Activated naive CD4-positive, alpha-beta T cell treated with anti-CD3 and anti-CD28 coated beads, Interleukin-2, amount 50 U/mL, for 16 hours (primary cell): ENCODE measurements at places on chromosomes 1 and 21.
A peak's percentile ranks its signal among the peaks of the same experiment; 100 is the strongest.

DNA sequence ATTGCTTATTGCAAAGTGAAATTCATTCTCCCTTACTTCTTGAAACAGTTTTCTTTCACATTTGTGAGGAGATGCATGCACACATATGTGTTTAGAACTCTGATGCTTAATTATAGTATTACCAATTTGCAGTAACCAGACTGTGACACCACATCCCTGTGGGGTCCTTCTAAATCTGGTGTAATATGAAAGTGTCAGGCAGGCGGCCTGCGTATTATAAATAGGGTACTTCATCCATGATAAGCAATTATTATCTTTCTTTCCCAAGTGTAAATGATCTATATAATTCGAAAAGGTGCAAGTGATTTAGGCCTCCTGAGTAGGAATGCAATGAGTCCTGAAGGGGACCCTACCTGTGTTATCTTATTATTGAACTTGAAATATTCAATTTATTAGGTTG is 876 bp downstream of the EFCAB7 start:
- no peak for DNase-seq

GRCh38 chr1:213032651-213033050 is 17.0 kb upstream of the ANGEL2 start:
- no peak for DNase-seq

- DNase-seq, result peak; percentile 34
These were observed 1.2 kb downstream of the GPR88 start for GRCh38 chr1:100538913-100539835.

DNA sequence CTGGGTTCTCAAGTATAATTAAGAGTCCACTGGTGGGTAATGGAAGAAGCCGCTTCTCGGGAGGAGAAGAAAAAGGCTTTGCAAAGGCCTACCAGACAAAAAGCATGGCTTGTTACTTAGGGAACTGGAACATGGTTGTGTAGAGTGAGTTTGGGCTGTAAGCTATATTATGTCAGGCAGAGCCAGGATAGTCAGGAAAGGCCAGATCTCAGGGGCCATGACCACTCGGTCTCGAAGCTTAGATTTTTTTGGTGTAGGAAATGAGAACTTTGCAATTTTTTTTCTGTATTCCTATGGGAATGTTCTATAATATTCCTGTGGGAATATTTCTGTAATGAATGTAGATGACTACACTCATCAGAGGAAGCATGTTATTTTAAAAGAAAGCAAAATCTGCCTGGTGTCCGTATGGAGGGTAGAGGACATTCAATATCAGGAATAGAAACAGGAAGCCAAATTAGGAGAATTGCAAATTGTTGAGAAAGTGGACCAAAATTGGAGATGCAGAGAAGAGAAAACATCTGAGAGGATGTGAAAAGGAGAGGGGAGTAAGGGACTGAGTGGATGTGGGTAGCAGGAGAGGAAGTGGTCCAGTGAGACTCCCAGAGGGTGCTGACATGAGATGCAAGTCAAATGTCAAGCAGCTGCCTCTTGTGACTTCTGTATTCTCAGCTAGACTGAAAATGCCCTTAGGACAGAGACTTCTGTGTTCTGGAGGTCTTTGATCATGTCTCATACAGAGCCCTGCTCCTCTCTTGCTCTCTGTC is 45.2 kb upstream of the HAO2 start:
- DNase-seq, result no peak

DNA sequence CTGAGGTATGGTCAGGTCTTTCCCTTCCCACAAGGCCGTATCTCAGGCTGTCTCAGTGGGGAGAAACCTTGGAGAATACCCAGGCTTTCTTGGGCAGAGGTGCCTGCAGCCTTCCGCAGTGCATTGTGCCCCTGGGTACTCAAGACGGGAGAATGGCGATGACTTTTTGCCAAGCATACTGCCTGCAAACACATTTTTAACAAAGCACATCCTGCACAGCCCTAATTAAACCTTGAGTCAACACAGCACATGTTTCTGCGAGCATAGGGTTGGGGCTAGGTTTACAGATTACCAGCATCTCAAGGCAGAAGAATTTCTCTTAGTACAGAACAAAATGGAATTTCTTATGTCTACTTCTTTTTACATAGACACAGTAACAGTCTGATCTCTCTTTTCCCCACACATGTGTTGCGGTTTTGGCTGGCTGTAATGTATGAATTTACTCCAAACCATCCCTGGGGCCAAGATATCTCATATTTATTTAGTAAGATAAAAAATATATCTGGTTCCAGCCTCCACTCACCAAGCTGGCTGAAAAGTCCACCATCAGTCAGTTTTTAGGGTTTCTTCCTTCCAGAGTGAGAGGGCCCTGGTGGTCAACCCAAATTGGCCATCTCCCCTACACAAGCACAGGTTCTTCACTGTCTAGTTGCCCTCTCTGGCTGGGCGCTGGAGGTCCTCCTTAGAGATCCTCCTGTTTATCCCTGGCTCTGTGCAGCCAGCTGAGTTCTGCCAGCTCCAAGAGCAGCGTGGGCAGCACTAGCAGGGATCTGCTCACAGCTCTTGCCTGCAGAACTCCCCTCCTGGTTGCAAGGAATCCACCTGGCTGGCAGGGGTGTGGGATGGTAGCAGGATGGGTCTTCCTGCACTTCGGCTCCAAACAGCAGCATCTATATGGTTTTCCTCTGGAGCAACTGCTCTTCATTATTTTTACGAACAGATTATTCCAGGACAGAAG is 2.6 kb downstream of the FAAH start:
- DNase-seq, result no peak

DNA sequence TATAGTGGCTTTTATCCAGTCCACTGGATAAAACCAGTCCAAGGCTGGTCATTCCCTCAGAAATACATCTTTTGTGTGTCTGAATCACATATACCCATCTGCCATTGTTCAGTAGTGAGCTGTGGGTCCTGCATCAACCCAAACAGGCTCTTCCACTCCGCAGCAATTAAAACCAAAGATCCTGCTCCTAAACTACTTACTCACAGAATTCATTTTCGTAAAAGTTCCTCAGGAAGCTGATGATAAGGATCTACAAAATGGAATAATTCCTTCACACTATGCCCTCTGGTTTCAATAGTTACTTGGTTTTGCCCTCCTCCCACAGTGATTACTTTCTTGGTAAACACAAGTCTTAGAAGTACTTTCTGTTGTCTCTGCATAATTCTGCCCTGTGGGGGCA is 5.1 kb upstream of the MFSD2A start:
- no peak for DNase-seq

- no peak for DNase-seq
These were observed 1.6 kb downstream of the ZNF648 start for GRCh38 chr1:182059936-182060335.

GRCh38 chr1:161953256-161953920 is 70.3 kb downstream of the OLFML2B start:
- no peak for DNase-seq

- DNase-seq, result no peak
These were observed 32.4 kb downstream of the KCNN3 start for GRCh38 chr1:154837672-154838171.

- DNase-seq, result no peak
These were observed 39.7 kb downstream of the SKI start for GRCh38 chr1:2267862-2268261.

DNA sequence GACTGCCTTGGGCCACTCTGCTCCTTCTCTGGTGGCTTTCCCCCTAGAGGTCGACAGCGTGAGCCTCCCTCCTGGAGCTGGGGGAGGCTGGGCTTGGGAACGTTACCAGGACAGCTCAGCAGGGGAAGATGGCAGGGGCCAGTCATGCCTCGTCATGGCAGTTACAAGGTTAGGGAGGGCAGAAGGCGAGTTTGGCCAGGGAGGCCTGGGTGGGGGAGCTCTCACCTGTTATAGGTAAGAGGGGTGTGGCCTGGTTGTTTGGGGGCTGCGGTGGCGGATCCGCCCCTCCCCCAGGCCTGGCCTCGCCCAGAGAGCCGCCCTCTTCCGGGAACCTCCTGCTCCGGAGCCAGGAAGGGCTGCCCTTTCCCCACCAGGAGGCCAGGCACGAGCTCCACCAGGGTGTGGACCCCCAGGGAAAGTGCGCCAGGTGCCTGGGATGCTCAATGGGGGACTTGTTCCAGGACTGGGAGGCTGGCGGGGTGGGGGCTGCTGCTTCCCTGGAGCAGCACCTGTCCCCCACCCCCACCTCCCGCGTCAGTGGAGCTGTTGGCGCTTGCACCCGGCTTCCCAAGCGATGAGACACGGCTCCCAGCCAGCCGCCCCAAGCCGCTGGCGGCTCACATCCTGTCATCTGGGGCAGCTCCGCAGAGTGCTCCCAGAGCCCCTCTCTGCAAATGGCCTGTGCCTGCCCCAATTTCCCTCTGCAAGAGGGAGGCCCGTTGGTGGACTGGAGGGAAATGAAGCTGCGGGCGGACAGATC is 23.6 kb upstream of the PKP1 start:
- no peak for DNase-seq

DNA sequence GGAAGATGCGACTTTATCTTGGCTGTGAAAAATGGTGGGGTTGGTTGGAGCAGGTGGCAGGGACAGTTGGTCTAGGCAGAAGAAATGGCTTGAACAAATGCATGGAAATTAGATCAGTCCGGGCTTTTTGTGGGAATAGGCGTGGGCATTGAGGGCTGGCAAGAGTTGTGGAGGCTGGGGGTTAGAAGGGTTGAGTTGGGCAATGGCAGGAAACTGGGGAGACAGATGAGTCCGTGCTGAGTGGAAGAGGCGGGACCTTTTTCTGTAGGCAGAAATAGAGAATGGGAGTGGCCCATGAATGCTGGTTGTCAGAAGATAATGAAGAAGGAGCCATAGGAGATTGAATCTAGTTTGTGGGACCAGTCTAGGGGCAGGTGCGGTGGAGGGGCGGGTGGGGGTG is 6.9 kb downstream of the PDPN start:
- no peak for DNase-seq

DNA sequence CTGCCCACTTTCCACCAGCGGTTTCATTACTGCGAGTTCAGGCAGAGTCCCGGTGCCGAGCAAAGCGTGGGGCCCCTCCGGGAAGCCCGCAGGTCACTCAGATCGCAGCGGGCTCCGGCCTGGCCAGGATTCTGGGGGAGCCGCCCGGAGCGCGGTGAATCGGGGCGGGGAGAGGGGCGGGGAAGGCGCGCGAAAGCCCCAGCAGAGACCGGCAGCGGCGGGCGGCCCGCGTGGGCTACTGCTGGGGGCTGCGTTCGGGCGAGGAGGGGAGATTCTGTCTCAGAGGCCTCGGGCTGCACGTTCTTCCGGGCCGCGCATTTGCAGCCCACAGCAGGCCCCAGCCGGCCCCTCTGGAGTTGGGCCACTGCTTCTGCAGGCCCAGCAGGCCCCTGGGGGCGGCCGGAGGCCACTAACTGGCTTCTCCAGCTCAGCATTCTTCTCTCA is 64.7 kb downstream of the SCCPDH start:
- DNase-seq, result no peak

- DNase-seq, result no peak
These were observed 193.8 kb upstream of the FOXD3 start for GRCh38 chr1:63128556-63128955.

DNA sequence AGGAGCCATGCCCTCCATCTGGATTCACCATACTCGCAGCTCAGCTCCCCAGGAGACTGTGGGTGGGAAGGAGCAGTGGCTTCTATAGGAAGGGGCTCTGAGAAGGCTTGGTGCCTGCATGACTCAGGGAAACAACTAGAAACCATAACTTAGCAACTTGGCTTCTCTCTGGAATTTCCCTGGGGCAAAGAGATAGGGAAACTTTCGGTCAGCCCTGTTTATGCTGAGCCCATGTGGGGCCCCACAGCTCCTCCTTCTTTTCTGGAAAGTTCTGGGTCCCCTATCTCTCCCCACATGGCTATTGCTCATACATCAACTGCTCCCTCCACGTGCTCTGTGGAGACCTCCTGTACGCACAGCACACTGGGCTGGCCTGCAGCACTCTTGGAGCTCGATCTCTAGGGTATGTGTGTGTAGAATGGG is 39.3 kb downstream of the PLEKHA6 start:
- no peak for DNase-seq

DNA sequence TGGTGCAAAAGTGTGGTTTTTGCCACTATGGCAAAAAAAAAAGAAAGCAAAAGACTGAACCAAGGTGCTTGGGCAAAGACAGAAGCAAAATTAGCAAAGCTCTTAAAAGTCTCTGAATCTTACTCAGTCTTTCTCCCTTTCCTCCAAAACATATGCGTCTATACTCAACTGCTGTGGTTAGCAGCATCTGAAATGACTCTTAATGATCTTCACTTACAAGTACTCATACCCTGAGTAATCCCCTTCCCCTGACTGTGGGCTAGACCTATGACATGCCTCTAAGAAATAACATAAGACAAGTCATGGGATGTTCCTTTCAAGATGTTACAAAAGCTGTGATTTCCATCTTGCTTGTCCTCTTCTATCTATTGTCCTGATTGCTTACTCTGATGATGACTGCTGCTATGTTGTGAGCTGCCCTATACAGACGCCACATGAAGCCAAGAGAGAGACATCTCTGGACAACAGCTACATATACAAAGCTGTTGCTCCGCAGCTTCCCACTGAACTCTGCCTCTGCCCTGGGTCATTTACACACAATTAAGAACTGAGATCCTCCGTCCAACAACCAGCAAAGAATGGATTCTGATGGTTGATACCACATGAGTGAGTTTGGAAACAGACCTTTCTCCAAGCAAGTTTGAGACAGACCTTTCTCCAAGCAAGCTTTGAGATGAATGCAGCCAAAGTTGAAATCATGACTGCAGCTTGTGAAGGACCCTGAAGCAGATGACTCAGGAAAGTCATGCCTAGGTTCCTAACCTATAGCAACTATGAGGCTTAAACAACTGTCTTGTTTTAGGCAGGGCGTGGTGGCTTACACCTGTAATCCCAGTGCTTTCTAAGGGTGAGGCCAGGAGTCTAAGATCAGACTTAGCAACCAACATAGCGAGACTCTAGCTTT is 55.2 kb downstream of the PUM1 start:
- peak; percentile 23 for DNase-seq

DNA sequence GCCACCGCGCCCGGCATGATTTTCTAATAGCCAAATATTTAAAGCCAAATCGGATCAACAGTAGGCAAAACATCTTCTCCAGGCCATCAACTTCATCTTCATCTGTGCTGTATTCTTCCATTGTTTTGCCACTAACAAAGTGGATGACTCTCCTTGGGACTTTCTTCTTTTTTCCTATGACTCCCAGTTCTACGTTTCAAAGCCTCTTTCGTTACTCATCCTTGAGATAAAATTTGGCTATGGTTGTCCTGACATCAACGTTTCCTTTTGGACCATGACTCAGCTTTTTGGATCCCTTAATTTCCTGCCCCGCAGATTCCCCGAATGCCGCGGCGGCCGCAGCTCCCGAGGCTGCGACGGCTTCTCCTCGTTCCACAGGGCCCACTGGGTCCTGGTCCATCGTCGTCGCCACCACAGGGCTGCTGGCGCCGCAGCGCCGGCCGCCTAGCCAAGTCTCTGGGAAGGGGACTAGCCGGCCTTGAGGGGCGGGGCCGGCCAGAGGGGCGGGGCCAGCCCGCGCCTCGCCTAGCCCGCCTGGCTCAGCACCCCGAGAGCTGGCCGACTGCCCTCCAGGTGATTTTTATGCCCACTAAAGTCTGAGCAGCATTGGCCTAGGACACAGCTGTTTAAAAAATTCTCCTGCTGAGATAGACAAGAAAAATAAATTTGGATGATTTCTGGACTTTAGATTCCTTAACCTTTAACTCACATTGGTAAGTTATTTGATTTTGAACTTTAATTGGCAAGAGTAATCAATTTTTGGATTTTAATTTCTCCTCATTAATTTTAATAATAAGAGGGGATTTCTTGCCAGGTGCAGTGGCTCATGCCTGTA is 93.9 kb downstream of the ADCY10 start:
- peak; percentile 12 for DNase-seq

GRCh38 chr1:47507881-47508701 is 70.2 kb downstream of the FOXD2 start:
- peak; percentile 39 for DNase-seq
